T-helper 17 cell (primary cell): ENCODE measurements at places on chromosomes 1 and 21. TPM values are rescaled to one million over a fixed set of nuclear protein-coding genes. Genes with fewer than 3 reads are reported as not detected.

DNA sequence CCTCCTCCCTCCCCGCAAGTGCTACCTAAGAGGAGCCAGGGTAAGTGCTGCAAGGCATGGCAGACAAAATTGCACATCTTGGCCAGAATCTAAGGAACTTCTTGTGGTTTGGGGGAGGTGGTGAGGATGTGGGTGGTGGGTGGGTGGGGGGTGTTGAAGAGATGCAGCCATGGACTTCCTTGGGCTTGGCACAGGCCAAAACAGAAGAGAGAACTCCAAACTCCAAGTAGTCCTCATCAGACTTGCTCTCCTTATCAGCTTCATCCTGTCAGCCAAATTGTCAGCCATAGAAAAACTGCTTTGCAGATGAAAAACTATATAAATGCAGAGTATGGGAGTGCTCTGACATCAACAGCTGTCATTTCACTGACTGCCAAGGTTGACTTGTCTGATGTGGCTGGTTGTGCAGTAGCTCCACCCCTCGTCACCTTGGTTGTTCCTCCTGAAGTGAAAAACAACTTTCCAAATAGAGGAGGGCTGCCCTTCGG is 7.1 kb downstream of the AMIGO1 start:
- no peaks in the 10 kb centered on the region for H3K36me3 ChIP-seq
- no peaks in the 10 kb centered on the region for H3K27me3 ChIP-seq

SNX7 gene
- total RNA-seq = 0.99 TPM

- H3K4me3 ChIP-seq = no peak overlapping the region
- peaks cover 12% of the 10 kb centered on the region for H3K27me3 ChIP-seq
- H3K27ac ChIP-seq = no peak overlapping the region
- H3K36me3 ChIP-seq = peaks cover 6% of the 10 kb centered on the region
These were observed 8.8 kb downstream of the ASAP3 start for GRCh38 chr1:23475134-23475628.

- H3K36me3 ChIP-seq = peaks cover 5% of the 10 kb centered on the region
- no peaks in the 10 kb centered on the region for H3K4me1 ChIP-seq
- no peak overlapping the region for H3K27ac ChIP-seq
- DNase-seq = no peak
These were observed 217.4 kb downstream of the FGGY start for GRCh38 chr1:59514061-59514909.

E2F2 gene
- total RNA-seq = 5.4 TPM

TEDDM1 gene
- not detected for total RNA-seq

SH2D5 gene
- total RNA-seq = not detected

DNA sequence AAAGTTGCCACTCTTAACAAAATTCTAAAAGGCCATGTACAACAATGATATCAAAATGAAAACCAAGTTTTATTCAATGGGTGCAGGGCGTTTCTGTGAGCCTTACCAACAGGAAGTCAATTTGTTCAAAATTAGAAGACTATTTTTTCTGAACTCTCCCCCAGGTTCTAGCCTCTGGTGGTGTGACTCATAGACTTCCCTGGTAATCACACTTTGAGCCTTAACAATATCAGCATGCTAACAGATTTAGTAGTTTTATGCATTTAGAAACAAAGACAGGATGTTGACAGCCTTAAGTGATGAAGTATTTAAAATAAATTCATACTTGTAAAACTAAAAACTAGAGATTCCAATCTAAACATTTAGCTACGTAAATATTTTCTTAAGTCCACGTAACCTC is 88.4 kb downstream of the LRRC8C start:
- H3K4me3 ChIP-seq = no peak overlapping the region
- no peaks in the 10 kb centered on the region for H3K27me3 ChIP-seq
- peaks cover 7% of the 10 kb centered on the region for H3K36me3 ChIP-seq
- peaks cover 49% of the 10 kb centered on the region for H3K4me1 ChIP-seq
- peak overlapping the region; percentile 78 for H3K27ac ChIP-seq

OR2L13 gene
- not detected for total RNA-seq

DNA sequence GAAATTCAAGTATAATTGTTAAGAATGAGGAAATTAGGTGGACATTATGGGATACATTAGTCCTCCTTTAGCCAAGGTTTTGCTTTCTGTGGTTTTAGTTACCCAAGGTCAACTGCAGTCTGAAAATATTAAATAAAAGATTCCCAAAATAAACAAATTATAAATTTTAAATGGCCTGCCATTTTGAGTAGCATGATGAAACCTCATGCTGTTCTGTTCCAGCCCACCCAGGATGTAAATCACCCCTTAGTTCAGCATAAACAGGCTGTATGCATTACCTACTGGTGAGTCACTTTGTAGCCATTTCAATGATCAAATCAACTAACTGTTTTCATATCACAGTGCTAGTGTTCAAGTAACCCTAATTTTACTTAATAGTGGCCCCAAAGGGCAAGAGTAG is 132.5 kb upstream of the LYPLAL1 start:
- H3K36me3 ChIP-seq = no peaks in the 10 kb centered on the region
- H3K4me1 ChIP-seq = no peaks in the 10 kb centered on the region
- no peaks in the 10 kb centered on the region for H3K27me3 ChIP-seq

FAM167B gene
- total RNA-seq = 0.72 TPM

RAB25 gene
- 1.8 TPM for total RNA-seq

DNA sequence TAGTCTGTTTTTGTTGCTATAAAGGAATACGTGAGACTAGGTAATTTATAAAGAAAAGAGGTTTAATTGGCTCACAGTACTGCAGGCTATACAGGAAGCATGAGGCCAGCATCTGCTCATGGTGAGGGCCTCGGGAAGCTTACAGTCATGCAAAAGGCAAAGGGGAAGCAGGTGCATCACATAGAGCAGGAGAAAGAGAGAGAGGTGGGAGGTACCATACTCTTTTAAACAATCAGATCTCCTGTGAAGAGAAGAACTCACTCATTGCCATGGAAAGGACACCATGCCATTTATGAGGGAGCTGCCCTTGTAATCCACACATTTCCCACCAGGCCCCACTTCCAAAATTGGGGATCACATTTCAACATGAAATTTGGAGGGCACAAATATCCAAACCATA is 12.7 kb downstream of the PPP1R12B start:
- H3K36me3 ChIP-seq = no peaks in the 10 kb centered on the region
- H3K27ac ChIP-seq = no peak overlapping the region
- H3K27me3 ChIP-seq = no peaks in the 10 kb centered on the region
- peaks cover 14% of the 10 kb centered on the region for H3K4me1 ChIP-seq
- H3K4me3 ChIP-seq = no peak overlapping the region

- DNase-seq = no peak
- peak overlapping the region; percentile 73 for H3K27ac ChIP-seq
- peak overlapping the region; percentile 88 for H3K4me3 ChIP-seq
- H3K36me3 ChIP-seq = no peaks in the 10 kb centered on the region
- peaks cover 7% of the 10 kb centered on the region for H3K4me1 ChIP-seq
These were observed 1.8 kb downstream of the SLC45A3 start for GRCh38 chr1:205678286-205679111.

SPRR1B gene
- total RNA-seq = not detected

- peak; percentile 61 for DNase-seq
- H3K4me3 ChIP-seq = peak overlapping the region; percentile 93
- H3K4me1 ChIP-seq = peaks cover 67% of the 10 kb centered on the region
- peak overlapping the region; percentile 95 for H3K27ac ChIP-seq
These were observed 8.0 kb upstream of the B4GALT3 start for GRCh38 chr1:161185282-161185682.

FAM177B gene
- 0.50 TPM for total RNA-seq

LMOD1 gene
- not detected for total RNA-seq

GRCh38 chr1:46449223-46450159 is 40.1 kb upstream of the DMBX1 start:
- H3K27ac ChIP-seq = peak overlapping the region; percentile 43
- H3K4me3 ChIP-seq = peak overlapping the region; percentile 21
- peaks cover 18% of the 10 kb centered on the region for H3K4me1 ChIP-seq
- H3K27me3 ChIP-seq = peaks cover 73% of the 10 kb centered on the region

VHLL gene
- total RNA-seq = not detected

GRCh38 chr1:6601049-6601922 is 1.4 kb downstream of the KLHL21 start:
- no peaks in the 10 kb centered on the region for H3K36me3 ChIP-seq
- peak; percentile 40 for DNase-seq
- peak overlapping the region; percentile 98 for H3K4me3 ChIP-seq
- H3K27me3 ChIP-seq = no peaks in the 10 kb centered on the region

GRCh38 chr1:16991571-16991970 is 11.2 kb upstream of the MFAP2 start:
- no peaks in the 10 kb centered on the region for H3K4me1 ChIP-seq
- peaks cover 2% of the 10 kb centered on the region for H3K36me3 ChIP-seq
- H3K4me3 ChIP-seq = no peak overlapping the region
- no peak overlapping the region for H3K27ac ChIP-seq
- no peaks in the 10 kb centered on the region for H3K27me3 ChIP-seq

DNA sequence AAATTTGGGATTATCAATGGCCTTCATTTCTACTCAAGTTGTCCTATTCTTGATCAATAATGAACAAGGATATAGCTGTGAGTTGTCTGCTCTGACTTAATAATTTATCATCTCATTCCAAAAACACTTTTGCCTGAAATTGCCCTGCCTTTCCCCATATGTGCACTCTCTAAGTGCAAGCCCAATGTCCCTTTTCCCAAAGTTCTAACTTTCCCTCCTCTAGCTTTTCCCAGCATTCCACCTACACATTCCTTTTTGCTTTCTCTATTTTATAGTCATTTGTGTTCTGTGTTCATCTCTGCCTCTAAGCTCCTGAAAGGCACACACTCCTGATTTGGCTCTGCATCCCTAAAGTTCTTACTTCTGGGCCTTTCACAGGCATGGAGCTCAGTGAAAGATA is 34.7 kb downstream of the SUSD4 start:
- H3K36me3 ChIP-seq = no peaks in the 10 kb centered on the region
- no peaks in the 10 kb centered on the region for H3K27me3 ChIP-seq
- no peak overlapping the region for H3K27ac ChIP-seq

SMPDL3B gene
- not detected for total RNA-seq

HSD3B2 gene
- total RNA-seq = not detected

- DNase-seq = no peak
- H3K4me1 ChIP-seq = no peaks in the 10 kb centered on the region
- H3K36me3 ChIP-seq = peaks cover 2% of the 10 kb centered on the region
- H3K27me3 ChIP-seq = no peaks in the 10 kb centered on the region
These were observed 18.8 kb upstream of the COP1 start for GRCh38 chr1:176225911-176226310.

PLA2G2A gene
- not detected for total RNA-seq

DNA sequence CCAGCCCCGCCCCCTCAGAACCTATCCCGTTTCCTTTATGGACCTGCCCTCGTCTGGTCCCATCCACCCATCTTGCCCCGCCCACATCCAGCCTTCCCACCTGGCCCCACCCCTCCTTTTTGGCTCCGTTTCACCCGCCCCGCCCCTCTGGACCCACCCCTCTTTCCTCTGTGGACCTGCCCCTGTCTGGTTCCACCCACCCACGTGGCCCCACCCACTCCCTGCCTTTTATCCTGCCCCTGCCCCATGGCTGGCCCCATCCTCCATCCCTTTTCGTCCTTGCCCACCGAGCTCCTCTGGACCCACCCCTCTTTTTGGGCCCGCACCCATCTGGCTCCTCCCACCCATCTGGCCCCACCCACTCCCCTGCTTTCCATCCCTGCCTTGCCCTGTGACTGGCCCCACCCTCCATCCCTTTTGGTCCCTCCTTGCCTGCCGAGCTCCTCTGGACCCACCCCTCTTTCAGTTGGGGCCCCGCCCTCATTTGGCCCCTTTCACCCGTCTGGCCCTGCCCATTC is 177.3 kb downstream of the CAMTA1 start:
- peak; percentile 29 for DNase-seq
- H3K27ac ChIP-seq = no peak overlapping the region
- no peaks in the 10 kb centered on the region for H3K36me3 ChIP-seq
- peaks cover 59% of the 10 kb centered on the region for H3K27me3 ChIP-seq
- peaks cover 15% of the 10 kb centered on the region for H3K4me1 ChIP-seq

KIF26B gene
- total RNA-seq = not detected

- no peak overlapping the region for H3K4me3 ChIP-seq
- H3K27ac ChIP-seq = no peak overlapping the region
- no peak for DNase-seq
- peaks cover 2% of the 10 kb centered on the region for H3K4me1 ChIP-seq
- H3K36me3 ChIP-seq = peaks cover 3% of the 10 kb centered on the region
These were observed 830 bp downstream of the RNF186 start for GRCh38 chr1:19814244-19814661.
